ENCODE measurements at places on chromosomes 3 and 15.

- no peak for DNase-seq
Measured at GRCh38 chr15:67411486-67411885, 109.4 kb upstream of the C15orf61 start.

- no peak for DNase-seq
Measured at GRCh38 chr3:151504606-151505005, 43.7 kb upstream of the IGSF10 start.

GRCh38 chr3:46710229-46710628, 7.4 kb downstream of the PRSS50 start:
- no peak for DNase-seq

DNA sequence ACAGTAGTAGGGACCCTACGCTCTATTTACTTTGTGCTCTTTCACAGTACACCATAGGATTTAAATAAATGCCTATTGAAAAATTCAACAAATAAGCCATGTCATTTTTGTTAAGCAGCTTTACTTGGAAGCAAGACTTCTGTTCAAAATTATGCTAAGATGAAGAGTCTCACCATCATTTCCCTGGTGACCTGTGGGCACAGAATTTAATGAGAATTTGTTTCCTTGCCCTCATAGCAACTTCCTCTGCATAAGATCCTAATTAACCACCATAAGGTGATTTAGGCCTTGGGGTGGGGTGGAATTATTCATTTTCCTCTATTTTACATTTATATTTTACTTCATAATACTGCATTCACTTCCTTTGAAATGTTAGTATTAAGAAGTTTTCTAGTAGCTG, 70.5 kb downstream of the CHL1 start:
- no peak for DNase-seq

GRCh38 chr3:196502775-196503195, 783 bp downstream of the RNF168 start:
- DNase-seq: no peak

DNA sequence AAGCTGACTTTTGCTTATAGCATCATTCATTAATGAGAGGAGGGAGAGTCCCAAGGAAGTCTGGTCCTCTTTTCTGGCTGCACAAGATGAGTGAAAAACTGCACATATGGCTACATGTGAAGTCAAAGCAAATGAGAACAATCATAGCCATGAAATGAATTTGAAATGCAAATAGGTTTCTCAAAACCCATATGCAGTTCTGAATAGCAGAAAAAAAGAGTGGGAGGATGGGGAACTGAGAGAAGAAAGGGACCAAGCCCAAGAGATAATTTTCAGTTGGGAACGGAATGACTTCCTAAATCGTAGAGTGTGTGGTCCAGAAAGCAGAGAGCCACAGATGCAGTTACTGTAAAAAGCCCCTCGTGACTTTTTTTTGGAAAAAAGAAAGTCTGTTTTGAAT, 66.3 kb downstream of the GTPBP8 start:
- DNase-seq: no peak
